ENCODE measurements at places on chromosomes 2 and 18.

DNA sequence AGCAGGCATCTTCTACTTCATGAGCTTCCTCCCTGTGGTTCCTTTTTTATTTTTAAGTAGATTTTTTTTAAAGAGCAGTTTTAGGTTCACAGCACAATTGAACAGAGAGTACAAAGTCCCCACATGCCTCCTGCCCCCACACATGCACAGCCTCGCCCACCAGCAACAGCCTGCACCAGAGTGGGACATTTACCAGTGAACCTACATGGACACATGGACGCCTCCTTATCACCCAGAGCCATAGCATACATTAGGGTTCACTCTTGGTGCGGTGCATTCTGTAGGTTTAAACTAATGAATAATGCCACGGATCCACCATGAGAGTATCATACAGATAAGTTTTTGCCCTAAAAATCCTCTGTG is 40.9 kb downstream of the HS1BP3 start:
- DNase-seq = no peak

GRCh38 chr2:236254001-236254400 is 10.2 kb downstream of the ASB18 start:
- DNase-seq = no peak

- DNase-seq = no peak
Observed at GRCh38 chr2:17648581-17648980, 105.0 kb downstream of the SMC6 start.

DNA sequence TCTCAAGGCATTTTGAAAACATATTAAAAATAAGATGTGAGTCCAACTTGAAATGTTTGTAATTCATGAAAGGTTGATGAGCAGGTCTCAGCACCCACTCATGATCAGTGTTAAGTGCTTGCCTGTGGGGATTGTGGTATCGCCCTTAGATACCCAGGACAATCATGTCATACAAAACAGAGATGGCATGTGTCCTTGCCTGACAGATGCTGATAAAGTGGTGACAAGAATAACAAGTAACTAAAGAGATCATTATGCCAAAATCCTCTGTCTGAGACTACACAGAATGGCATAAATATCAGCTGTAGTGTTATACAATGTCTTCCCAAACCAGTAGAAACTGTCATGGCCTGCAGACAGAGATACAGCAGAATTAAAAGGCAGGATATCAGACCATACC is 930.3 kb downstream of the SUCLG1 start:
- DNase-seq = no peak

GRCh38 chr18:21277578-21277977 is 35.5 kb downstream of the GREB1L start:
- no peak for DNase-seq

DNA sequence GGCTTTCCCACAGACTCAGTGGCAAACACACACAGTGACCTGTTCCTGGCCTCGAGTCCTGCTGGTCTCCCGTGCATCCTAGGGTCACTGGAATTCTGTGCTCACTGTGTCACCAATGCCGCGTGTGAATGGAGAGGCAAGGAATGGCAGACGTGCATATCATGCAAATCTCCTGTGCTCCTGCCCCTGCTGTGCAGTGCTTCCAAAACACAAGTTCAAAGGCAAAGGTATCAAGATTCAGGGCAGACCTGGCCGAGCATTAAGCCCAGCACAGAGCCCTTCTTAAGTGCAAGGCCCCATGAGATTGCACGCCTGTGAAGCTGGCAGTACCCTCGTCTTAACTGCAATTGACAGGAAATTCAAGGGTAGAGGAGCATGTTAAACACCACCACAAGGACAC is 129.1 kb downstream of the NDUFA10 start:
- no peak for DNase-seq

GRCh38 chr2:239832490-239833268 is 192.5 kb downstream of the NDUFA10 start:
- no peak for DNase-seq

- DNase-seq = no peak
Observed at GRCh38 chr2:109185821-109186570, 57.0 kb downstream of the SH3RF3 start.

DNA sequence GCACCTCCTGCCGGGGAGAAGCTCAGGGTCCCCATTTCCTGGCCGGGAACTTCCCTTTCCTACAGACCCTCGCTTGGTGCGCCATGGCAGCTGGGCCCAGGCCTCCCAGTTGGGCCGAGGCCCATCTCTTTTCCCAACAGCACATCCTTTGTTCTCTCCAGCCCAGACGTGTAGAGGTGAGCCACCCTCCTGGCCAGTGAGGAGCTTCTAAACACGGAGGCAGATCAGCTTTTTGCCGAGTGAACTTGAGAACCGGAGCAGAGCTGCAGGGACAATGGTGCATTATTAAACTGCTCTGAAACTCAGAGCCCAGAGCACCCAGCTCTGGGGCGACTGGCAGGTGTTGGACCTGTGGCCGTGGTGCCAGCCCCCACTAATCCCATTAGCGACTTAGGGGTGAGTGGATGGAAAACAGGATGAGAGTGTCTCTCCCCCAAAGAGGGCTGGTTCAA is 25.4 kb downstream of the SH3BP4 start:
- DNase-seq = no peak

DNA sequence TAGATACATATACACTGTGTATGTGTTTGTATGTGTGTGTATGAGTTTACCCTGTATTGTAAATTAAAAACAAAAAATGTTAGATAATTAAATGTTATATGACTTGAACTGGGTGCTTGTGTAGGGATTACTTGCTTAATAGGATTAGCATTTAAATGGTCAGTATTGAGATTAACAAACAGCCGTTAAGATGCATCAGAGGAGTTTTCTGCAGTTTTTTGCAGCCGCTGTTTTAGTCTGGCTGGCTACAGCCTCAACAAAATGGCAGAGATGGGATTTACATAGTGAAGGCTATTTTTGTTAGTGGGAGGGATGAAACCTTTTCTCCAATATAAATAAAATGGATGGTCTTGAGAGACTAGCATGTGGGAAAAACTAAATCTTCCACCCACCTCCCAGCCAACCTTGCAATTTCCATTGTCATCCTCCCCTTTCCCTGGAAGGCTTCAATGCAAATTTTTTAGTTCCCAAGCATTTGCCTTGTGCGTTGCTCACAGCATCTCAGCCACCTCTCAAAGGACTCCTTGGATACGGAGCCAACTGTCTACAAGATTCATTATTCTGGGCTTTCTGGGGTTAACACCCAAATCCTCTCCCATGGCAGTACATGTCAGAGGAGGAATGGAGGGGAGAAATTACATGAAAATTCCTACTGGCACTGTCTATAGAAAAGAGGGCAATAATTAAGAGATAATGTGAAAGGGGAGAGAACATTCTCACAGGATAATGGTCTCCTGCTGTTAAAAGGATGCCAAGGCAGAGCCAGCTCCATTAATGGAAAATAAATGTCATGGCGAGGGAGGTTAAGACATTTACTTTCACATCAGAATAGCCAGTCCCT is 351.9 kb downstream of the CDH2 start:
- DNase-seq = no peak

- DNase-seq = no peak
Observed at GRCh38 chr2:120887320-120887697, 151.6 kb downstream of the GLI2 start.

DNA sequence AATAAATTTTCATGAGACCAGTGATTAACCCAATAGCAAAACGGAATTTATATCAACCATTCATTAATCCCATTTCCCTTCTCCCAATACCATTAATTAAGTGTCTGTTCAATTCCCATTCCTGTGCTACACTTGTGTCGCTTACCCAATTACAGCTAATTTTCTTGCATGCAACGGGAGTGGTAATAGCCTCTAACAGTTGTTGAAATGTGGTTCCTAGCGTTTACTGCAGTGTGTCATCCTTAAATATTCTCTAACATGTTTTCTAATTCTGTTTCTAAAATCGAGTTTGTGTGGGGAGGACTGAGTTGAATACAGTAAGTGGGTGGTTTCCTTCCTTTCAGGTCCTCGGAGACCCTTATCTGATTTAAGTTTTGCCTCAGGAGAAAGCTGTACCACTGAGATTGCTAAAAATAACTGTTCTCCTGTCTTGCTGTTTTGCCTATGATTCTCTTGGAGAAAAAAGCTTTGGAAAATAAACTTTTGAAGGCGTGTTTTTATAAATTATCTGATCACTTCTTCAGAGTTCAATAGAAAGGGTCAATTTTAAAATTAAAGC is 59.3 kb upstream of the LRRTM1 start:
- DNase-seq = no peak

DNA sequence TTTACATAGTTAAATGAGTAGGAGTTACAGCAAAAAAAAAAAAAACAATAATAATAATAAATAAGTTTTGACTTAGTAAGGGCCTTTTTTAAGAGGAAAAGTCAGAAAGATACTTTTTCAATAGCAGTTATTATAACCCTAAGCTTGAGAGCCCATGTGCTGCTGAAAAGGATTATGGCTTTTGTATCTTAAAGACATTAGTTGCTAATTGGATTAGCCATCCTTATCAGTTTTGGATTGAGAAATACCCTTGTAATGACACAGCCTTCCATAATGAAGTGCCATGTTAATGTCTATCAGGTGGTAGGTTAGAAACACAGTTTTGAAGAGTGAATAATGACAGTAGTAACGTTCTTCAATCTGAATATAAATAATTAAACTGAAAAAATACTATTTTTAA is 554.0 kb downstream of the RIT2 start:
- DNase-seq = no peak

GRCh38 chr2:6574121-6574520 is 291.6 kb downstream of the CMPK2 start:
- no peak for DNase-seq

- no peak for DNase-seq
Observed at GRCh38 chr2:74951211-74951754, 7.2 kb upstream of the POLE4 start.
